ENCODE measurements at places on chromosomes 12 and 14.

- no peak for DNase-seq
Observed at GRCh38 chr12:13834241-13834640, 147.2 kb downstream of the GRIN2B start.

DNA sequence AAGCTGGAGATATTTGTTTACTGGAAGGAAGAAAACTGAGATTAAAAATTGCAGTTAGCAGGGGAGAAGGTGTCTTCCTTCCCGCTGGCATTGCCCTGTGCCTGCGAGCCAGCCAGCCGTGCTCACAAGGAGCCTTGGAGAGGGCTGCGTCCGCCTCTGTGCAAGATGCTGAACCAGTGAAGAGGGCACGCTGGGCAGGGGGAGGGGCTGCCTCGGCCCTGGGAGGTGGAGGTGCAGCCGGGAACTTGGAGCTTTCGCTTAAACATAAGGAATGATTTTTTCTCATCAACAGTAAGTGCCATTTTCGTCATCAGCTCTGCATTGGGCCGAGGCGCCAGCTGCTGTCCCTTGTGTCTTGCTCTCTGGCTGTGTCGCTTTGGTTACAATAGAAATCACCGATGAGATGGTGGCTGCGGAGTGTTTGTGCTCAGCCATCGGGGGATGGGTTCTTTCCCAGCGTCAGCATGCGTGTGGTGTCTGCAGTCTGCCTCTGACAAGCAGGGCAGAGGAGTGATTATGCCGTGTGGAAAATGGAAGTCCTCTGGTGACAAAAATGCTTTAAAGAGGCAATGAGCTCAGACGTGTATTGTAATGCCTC, 97.3 kb downstream of the ESR2 start:
- DNase-seq: no peak

DNA sequence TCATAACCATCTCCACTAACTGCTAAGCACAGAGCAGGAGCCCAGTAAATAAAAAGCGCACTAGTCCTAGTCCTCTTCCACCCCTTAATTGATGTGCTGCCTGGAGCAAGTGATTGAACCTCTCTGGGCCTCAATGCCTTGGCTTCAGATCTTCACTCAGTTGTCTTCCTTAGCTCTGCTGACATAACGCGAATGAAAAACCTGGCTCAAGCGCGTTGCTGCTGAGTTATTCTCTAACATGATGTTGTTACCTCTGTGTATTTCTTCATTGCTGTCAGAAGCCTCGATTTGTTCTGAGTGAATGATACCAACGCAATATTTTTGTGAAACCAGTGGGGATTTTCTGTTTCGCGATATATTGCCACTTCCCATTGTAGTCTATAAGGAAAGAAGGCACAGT, 185.1 kb upstream of the CCND2 start:
- DNase-seq: no peak

GRCh38 chr14:95575840-95576473, 41.1 kb downstream of the GLRX5 start:
- no peak for DNase-seq

DNA sequence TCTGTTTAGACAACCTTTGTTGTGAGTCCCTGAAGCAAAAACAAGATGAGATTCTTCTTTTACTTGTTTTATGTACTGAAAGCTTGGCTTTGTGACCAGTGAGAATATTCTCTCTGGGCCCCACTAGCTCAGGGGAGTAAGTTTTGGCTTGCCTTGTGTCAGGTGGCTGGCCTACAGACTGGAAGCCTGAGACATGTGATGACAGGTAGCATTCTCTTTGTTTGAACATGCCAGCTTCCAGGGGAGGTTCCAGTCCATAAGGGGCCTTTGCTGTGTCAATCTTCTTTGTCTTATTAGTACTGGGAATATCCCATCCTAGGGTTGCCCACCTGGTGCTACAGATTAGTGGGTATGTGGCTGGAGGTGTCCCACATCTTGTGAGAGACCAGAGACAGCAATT, 66.1 kb upstream of the FERMT2 start:
- DNase-seq: no peak

- DNase-seq: no peak
Observed at GRCh38 chr12:121467638-121468498, 68.0 kb downstream of the RNF34 start.

DNA sequence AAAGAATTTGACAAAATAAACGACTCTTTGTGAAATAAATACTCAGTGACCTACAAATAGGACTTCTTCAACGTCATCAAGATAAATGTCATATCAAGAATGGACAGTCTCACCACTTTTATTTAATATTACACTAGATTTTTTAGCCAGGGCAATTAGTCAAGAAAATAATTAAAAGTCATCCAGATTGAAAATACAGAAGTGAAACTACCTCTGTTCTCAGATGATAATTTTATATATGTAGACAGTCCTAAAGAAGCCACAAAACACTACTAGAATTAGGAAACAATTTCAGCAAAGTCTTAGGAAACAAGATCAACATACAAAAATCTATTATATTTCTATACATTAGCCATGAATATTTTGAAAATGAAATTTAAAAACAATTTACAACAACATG, 689.6 kb upstream of the SEL1L start:
- no peak for DNase-seq

GRCh38 chr14:39180553-39180952, 5.5 kb downstream of the PNN start:
- DNase-seq: no peak

GRCh38 chr14:65241125-65241752, 138.9 kb upstream of the MAX start:
- no peak for DNase-seq

- DNase-seq: no peak
Observed at GRCh38 chr14:46139649-46140048, 511.9 kb downstream of the RPL10L start.

DNA sequence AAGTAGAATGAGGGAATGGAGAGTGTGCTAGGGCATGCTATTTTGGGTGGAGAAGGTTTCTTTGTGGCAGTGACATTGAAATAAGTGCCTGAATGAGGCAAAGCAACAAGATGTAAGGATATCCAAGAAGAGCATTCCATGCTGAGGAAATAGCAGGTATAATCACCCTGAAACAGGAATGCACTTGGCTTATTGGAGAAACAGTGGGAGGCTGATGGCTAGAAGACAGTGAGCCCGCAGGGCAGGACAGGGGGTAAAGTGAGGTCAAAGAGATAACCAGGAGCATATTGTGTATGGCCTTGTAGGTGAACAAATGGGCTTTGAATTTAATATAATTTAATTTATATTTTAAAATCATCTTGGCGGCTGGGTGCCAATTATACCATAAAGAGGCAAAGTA, 877.0 kb downstream of the DIO2 start:
- DNase-seq: no peak

DNA sequence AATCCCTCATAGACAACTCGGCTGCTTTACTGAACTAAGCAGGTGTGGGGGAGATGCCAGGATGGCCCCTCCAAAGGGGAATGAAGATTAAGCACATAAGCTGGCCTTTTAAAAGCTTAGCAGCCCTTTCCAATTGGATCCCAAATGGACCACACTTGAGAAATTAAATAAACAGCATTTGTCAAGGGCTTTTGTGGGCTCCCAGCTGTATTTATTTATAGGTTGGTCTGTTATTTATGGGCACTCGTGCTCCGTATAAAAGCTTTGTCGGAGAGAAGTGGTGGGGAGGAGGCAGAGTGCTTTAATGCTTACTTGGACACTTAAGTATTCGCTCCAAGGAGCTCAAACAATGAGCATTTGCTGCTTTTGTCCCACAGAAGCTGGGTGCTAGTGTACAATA, 580.2 kb downstream of the MED13L start:
- no peak for DNase-seq

DNA sequence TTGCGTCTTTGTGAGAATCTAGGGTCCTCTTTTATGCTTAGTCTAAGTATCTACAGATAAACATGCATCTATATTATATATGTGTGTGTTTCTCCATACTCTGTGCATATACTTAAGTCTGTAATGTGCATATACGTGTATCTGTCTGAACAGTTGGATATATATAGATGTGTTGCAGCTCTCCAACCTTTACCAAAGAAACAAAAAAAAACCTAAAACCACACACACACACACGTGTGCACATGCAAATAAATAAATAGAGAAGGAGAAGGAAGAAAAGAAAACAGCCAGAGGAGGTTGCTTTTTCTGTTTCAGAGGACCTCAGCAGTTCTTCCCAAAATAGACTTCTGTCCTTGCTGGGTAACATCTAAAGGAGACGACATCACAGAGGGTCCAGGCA, 244.9 kb downstream of the CACNA1C start:
- DNase-seq: no peak

DNA sequence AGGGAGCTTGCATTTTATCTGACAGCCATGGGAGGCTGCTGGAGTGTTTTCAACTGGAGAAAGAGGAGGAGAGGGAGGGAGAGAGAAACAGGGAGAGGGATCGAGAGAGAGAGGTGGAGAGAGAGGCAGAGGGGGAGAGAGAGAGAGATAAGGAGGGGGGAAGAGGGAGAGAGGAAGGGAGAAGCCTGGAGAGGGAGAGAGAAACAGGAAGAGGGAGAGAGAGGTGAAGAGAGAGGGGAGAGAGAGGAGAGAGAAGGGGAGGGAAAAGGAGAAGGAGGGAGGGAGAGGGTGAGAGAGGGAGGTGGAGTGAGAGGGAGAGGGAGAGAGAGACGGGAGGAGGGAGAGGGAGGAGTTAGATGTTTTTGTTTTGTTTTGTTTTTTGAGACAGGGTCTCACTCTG, 45.6 kb downstream of the DNAH10 start:
- DNase-seq: no peak

- no peak for DNase-seq
Observed at GRCh38 chr14:58702441-58703160, 64.8 kb downstream of the DACT1 start.

- peak; percentile 50 for DNase-seq
Observed at GRCh38 chr12:100163416-100164152, 20.9 kb upstream of the BLTP3B start.

DNA sequence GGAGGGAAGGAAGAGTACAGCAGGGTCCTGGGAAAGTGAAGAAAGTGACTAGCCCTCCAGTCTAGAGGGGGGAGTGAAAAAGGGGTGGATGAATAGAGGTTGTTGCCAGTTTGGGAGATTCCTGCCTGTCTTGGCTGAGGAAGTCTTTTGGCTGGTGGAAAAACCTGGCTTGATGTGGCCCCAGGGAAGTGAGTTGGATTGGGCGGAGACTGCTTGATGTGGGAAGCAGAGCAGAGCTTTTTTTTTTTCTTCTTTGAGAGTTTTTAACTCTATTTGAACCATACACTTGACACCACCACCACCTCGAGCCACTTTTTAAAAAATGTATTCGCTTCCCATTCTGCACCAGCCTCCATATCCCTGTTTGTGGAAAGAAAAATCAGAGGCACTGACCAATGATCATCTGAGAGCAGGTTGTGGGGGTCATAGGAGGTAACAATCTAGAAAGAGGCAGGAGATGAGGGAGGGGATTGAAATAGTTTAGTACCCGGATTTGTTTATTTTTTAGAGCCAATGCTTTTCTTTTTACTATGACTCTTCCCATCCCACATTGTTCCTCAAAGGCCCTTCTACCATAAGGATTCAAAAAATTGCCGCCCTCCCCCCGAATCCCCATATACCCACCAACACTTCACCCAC, 690 bp upstream of the DTX3 start:
- DNase-seq: no peak

- DNase-seq: no peak
Observed at GRCh38 chr14:103867020-103867419, 19.6 kb upstream of the PPP1R13B start.

- DNase-seq: no peak
Observed at GRCh38 chr14:103232031-103232808, 101.8 kb upstream of the EIF5 start.

DNA sequence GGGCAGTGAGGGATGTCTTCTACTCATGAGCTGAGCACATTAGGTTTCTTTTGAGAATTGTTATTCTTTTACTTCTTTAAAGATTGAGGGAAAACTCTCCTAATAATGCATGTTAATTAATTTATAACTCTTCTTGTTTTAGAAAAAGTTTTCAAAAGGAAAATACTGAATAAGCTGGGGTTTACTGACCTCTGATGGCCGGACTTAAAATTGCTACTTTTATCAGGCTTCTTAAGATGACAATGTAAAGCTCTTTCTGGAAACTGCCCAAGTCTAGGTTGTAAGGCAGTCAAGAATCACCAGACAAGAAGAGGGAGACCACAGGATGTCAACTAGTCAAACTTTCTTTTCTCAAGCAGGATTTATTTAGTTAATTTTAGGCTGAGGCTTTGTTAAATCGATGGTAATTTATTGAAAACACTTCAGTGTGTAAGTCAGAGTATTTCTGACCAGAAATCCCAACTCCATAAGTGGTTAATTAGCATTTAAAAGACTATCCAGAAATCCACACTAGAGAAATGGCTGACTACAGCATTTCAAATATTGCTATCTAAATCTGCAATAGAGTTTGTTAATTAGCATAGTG, 82.1 kb downstream of the AVPR1A start:
- no peak for DNase-seq

GRCh38 chr14:102262929-102263462, 42.0 kb downstream of the MOK start:
- peak; percentile 45 for DNase-seq

DNA sequence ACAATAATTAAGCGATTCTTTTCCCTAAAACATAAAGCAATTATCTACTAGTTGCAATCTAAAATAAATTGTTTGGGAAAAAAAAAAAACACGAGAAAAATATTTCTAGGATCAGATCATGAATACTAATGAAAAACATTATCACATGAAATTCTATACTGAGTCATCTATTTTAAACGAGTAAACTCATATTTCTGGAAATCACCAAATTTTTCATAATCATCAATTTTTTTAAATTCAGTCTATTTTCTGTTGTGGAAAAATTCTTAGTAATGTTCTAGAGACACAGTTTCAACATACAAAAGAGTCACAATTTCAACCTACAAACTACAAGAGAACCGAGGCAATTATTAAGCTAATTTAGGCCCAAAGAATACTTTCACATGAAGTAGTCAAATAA, 245.6 kb upstream of the SOX5 start:
- no peak for DNase-seq

- DNase-seq: no peak
Observed at GRCh38 chr12:60539592-60539991, 943.8 kb downstream of the SLC16A7 start.

GRCh38 chr12:91074154-91074709, 16.4 kb upstream of the KERA start:
- no peak for DNase-seq

- DNase-seq: no peak
Observed at GRCh38 chr12:96237465-96238077, 43.4 kb downstream of the ELK3 start.

GRCh38 chr14:87214558-87214957, 778.4 kb downstream of the GALC start:
- no peak for DNase-seq

DNA sequence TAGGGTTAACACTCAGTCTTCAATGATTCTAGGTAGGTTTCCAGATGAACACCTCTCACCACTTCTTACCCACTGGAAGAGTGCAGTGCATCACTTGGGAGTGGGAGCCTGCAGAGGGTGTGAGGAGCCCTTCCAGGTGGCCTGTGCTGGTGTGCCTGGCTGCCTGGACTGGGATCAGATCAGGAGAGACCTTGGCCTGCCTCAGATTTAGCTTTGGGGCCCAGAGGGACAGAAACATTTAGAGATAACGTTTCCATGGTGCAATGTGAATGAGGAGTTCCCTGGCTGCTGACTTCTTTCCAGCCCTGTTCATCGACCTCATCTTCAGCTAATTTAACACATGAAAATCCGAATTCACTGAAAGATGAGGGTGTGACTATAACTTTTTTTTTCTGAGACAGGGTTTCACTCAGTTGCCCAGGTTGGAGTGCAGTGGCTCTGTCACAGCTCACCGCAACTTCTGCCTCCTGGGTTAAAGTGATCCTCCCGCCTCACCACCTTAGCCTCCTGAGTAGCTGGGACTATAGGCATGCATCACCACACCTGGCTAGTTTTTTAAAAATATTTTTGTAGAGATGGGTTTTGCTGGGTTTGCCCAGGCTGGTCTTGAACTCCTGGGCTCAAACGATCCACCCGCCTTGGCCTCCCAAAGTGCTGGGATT, 53.6 kb downstream of the SUSD6 start:
- DNase-seq: no peak

Measured in mesothelial cell of epicardium (in vitro differentiated cells).